ENCODE measurements at places on chromosomes 2 and 18.

DNA sequence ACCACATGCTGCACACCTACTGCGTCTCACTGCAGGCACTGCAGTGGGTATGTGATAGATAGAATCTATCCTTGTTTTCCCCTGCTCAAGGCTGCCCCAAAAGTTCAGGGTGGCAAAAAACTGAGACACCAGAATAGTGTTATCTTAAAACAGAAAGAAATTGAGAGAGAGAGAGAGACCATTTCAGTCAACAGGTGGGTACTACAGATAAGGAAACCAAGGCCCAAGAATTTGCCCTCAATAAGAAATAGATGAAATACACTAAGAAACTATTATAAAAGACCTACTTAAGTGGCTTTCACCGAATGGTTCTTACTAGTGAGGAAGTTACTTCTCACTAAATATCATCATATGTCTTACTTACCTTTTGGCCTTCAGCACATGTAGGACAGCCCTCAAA is 27.9 kb downstream of the EPG5 start:
- no peak for DNase-seq

DNA sequence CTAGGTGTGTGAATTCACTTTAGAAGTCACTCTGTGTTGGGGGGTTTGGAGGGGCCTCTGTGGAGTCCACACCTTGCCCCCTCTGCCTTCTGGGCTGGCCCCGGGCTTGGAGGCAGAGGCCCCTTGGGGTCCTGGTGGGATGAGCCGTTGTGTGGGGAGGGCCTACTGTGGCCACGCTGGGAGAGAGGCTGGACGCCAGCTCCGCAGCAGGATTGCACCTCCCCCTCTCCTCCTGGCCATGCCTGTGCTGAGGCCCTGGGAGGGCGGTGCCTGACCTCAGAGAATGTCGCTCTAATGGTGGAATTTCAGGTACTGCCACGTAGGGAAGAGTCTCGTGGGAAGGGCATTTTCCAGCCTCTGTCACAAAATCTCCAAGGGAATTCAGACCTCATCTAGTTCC is 237.0 kb downstream of the ATAD2B start:
- DNase-seq, result no peak

GRCh38 chr2:150809103-150809502 is 321.6 kb upstream of the RND3 start:
- no peak for DNase-seq

DNA sequence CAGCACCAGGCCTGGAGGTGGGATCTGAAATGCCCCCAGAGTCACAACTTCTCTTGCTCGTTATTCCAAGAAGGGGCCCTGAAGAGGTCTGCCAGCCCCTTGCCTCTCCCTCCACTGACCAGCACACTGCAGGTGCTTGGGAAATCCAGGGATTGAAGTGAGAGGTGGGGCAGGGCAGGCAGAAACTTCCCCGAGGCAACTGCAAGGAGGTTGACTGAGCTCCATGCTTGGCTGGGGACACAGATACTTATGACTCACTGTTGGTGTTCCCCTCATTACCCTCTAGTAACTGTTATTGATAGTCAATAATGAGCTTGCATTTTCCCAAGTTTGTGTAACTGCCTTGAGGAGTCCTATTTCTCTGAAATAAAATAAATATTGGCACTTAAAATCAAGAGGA is 47.5 kb downstream of the MARCO start:
- no peak for DNase-seq

DNA sequence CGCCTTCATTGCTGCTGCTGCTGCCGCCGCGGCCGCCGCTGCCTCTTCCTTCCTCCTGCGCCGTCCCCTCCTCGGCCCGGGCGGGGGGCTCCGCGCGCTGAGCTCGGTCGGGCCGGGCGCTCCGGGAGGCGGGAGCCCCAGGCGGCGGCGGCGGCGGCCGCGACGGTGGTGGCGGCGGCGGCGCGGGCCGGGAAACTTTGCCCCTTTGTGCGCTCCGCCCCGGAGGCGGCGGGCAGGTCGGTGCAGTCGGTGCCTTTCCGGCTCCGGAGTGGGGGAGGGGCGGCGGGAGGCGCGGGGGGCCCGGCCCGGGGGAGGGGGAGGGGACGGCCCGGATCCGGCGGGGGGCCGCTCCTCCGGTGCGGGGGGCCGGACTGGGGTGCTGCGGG is 205 bp downstream of the TET3 start:
- DNase-seq, result peak; percentile 46

DNA sequence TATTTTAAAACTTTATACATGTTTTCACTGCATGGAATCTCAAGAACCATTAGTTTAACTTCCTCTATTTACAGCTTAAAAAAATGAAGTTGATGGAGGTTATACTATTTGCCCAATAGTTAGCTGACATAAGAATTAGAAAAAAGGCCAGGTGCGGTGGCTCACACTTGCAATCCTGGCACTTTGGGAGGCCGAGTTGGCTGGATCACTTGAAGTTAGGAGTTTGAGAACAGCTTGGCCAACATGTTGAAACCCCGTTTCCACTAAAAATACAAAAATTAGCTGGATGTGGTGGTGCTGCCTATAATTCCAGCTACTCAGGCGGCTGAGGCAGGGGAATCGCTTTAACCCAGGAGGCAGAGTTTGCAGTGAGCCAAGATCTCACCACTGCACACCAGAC is 125.1 kb upstream of the CDH19 start:
- no peak for DNase-seq

DNA sequence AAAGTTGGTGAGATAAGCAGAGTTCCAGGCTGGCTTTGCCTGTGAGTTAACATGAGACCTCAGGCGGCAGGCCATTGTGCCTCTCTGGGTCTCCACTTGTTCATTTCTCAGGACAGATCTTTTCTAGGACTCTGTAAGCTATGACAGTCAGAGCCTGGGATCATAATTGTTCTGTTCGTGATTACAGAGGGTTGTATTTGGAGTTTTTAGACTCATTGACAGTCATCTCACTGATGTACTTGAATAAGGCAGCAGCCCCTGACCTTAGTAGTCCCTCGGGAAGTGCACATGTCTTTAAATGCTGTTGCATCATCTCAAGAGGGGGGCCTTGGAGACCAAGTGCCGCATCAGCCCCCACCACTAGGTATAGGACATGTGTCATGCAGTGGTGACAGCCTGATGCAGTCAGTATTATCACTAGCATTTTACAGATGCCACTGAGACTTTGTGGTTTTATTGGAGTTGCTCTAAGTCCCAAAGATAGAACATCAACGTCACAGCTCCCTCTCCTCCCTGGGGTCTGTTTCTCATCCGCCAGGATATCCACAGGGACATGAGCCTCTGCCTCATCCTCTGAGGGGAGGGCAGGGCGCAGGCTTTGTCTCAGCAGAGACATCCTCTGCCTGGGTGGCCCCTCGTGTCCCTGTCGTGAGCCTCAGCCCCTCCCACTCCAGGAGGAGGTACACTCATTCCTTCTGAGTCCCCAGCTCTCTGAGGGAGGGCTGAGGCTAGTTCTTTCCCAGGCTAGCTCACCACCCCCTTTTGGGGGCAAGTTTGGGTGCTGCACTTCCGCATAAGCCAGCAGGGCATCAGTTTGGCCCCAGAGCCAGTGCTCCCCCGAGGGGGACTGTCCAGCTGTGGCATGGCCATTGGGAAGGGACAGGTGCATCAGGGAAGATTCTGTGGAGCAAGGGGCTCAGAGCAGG is 14.1 kb downstream of the GLI2 start:
- DNase-seq, result no peak

DNA sequence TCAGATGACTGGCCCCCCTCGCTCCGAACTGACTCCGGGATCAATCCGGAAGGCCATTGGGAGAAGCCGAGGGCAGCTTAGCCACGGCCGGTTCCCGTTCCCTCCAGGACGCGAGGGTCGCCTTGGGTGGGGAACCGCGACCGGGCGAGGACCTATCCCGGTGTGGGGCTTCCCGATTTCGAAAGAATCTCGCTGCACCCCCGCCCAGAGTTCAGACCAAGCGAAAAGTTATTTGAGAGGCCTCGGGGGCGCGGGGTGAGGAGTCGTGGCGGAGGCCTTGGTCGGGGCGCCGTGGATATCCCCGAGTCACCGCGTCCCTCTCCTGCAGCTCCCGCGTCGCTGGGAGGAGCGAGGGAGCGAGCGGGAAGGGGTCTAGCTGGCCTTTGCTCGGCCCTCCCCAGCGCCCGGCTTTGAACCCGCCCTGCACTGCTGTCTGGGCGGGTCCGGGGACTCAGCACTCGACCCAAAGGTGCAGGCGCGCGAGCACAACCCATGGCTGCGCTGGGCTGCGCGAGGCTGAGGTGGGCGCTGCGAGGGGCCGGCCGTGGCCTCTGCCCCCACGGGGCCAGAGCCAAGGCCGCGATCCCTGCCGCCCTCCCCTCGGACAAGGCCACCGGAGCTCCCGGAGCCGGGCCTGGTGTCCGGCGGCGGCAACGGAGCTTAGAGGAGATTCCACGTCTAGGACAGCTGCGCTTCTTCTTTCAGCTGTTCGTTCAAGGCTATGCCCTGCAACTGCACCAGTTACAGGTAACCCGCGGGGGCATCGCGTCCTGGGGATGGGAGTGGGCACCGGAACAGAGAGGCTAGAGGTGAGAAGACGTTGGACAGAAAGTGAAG is at the start of gene CYP27A1:
CYP27A1 (plus strand) TSS at position 457 of the 837 bp plus-strand sequence; CDS start at position 493, 36 bp downstream.
- DNase-seq, result no peak

DNA sequence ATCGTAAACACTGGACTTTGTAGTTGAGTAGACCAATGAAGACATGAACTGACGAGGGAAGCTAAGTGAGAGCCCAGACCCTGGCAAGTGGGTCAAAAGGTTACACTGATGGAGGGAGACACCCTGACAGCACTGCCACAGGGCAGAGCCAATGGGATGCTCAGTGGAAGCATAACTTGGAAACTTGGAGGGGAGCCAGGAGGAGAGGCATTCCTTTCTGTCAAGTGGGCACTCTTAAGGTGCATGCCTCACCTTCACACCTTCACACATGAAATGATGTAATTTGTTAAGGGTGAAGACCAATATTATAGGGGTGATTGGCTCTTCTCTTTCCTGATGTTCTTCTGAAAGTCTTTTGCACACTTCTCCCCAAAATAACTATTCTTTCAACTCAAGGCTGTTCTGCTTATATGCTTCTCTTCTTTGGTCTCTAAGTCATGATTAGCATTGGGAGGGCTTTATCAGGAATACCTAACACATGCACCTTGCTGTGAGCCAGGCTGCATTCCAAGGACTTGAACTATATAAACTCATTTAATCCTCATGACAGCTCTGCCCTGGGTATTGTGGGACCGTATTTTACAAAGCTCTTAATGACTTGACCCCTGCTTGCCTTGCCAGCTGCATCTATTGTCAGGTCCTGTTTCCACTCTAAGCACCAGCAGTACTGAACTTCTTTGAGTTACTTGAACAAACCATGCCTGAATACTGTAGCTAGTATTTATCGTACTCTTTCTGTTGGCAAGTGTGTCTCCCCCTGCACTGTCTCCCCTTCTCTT is 19.0 kb downstream of the RPL37A start:
- DNase-seq, result no peak

DNA sequence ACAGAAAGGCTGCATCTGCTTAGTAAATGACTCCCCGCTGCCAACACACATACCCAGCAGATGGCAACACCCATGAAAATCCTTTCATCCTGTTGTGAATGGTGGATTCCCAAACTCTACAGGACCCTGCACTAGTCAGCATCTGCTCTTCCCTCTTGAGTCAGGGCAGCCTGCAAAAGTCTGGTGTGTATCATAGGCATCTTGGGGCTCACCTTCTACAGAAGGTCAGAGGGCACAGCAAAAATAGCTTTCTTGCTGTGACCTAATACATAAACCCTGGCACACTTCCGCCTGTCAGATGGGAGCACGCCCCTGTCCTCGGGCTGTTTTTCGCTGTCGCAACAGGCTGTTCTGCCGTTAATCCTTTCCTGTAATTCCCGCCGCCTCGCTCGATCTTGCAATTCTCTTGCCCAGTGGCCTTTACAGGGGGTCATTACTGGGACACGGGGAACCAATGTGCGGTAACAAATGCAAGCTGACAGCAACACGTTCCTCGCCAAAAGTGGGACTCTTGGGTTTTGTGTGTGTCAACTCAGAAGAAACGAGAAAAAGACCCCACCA is 19.9 kb upstream of the SCYGR1 start:
- no peak for DNase-seq

DNA sequence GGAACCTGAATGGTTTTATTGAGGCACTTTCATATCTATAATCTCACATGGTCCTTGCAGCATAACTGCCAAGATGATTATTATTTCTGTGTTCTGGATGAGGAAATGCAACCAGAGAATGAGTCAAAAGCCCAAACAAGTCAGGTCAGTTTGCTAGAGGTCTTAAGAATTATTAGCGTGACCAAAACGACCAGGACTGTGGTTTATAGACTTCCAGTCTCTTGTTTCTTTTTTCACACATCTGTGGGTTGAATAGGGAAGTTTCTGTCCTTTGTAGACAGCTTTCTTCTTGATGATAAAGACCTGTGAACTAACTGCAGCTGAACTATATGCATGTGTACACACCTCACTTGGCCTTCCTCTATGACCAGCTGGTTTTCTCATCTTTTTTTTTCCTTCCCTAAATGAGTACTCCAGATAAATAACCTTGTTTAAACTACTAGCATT is 13.9 kb downstream of the ADAM23 start:
- no peak for DNase-seq

GRCh38 chr2:134445985-134446382 is 192.1 kb downstream of the MGAT5 start:
- no peak for DNase-seq

Measured in activated gamma-delta T cell treated with anti-CD3 and anti-CD28 coated beads, Interleukin-2, amount 50 U/mL, for 16 hours (primary cell).